ENCODE measurements at places on chromosomes 5 and 9.
A peak's percentile ranks its signal among the peaks of the same experiment; 100 is the strongest.

GRCh38 chr9:8857068-8857925, 1057.7 kb upstream of the DMAC1 start:
- DNase-seq, result no peak

DNA sequence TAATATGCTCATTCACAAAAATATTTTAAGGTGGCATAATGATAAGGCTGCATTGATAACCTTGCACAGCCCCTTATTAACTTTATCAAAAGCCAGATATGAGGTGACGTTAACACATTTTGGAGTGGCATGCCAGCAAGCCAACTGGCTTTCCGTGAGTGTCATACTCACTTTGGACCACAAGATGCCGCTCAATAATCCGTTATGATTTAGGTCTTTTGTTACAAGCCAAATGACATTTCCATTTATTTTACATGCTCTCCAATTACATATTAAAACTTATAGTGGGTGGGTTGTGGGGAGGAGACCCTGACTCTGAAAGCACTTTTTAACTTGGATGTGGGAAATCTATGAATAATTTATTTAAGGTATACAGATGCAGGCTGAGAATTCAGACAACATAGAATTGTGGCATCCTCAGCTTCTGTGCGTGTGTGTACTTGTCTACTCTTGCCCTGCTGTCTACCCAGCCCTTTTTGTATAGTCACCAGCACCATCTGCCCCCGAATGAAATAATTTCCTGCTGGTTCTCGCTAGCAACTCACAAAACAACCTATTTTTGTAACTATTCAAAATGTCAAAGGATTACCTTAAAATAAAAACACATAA, 305.1 kb downstream of the PSAT1 start:
- DNase-seq, result no peak

GRCh38 chr9:112149211-112149610, 25.9 kb downstream of the SUSD1 start:
- no peak for DNase-seq

DNA sequence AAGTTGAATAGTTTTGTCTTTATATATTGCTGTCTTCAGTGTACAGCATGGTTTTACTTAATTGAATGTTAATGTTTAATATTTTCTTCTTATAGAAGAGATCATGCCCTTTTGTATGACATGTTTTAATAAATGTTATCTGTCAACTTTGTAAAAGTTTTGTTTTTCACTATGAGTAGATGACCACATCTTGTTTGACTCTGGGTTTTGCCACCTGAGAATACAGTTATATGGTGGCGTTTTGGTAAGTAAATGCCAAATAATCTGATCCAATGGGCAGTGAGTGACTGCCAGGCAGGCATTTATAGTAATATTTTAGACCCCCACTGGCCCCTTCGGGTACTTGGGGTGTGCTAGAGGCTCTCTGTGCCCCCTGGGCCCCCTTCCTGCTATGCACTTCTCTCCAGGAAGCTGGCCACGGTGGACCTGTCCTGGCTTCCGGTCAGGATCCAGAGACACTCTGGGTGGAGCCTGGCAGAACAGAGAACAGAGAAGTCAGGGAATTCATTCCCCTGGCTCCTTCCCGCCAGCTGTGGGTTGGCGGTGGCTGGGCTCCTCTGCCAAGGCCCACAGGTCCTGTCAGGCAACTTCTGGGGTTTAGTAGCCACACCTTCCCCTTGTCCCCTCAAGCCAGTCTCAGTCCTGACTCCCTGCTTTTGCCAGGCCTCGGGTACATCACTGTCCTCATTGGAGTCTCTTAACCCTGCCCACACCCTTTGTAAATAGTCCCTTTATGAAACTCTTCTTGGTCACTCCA, 22.2 kb upstream of the ZBTB34 start:
- no peak for DNase-seq

GRCh38 chr5:81303563-81303962, 2.2 kb downstream of the ZCCHC9 start:
- DNase-seq, result no peak

- no peak for DNase-seq
These were observed 101.4 kb downstream of the TSSK1B start for GRCh38 chr5:113333411-113333810.

- no peak for DNase-seq
These were observed 174.0 kb downstream of the ARHGAP26 start for GRCh38 chr5:142944140-142944539.

GRCh38 chr5:173859408-173860159, 28.6 kb upstream of the CPEB4 start:
- no peak for DNase-seq

DNA sequence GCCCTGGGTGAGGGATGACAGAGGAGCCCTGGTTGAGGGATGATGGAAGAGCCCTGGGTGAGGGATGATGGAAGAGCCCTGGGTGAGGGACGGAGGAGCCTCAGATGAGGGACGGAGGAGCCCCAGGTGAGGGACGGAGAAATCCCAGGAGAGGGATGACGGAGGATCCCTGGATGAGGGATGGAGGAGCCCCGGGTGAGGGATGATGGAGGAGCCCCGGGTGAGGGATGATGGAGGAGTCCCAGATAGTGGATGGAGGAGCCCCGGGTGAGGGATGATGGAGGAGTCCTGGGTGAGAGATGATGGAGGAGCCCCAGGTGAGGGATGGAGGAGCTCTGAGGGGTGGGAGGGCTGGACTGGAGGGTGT, 10.9 kb downstream of the PHF2 start:
- no peak for DNase-seq

DNA sequence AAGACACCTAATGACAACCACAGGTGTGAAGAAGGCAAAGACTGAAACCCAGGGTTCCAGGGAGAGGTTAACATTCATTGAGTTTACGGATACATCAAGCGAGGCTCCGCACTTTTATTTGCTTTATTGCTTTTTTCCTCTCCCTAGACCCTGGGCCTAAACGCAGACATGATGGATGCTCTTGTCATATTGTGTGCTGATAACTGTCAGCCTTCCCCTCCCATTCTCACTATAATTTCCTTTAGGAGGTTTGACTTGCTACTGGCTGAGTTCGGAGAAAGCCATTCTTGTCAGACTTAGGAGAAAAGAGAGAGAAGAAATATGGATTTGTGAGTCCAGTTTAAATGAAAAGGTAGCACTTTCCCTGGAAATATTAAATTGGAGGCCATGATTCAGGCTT, 471.6 kb downstream of the DNAH5 start:
- DNase-seq, result no peak

DNA sequence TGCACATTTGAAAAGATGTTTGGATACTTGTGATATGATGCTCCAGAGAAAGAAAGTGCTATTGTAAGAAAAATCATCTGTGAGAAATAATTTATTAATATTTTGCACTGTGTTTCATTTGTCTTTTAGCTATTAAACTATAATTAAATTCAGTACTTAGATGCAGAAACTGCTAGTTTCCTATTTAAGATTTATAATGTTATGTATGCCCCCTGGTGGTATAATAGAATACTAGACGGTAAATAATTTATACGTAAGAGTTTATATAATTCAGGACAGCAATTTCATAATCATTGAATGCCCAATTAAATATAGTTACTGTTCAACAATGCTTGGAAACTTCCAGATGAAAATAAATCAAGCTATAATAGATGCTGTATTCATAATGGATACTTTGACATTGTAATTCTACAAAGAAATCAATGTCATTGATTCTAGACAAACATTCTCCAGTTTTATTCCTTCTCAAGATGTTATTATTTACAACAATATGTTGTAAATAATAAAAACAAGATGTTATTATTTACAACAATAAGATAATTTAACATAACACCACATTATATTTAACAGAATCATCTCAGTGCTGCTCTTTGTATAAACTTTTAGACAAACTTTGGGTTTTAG, 101.0 kb downstream of the TMEM232 start:
- DNase-seq, result no peak

DNA sequence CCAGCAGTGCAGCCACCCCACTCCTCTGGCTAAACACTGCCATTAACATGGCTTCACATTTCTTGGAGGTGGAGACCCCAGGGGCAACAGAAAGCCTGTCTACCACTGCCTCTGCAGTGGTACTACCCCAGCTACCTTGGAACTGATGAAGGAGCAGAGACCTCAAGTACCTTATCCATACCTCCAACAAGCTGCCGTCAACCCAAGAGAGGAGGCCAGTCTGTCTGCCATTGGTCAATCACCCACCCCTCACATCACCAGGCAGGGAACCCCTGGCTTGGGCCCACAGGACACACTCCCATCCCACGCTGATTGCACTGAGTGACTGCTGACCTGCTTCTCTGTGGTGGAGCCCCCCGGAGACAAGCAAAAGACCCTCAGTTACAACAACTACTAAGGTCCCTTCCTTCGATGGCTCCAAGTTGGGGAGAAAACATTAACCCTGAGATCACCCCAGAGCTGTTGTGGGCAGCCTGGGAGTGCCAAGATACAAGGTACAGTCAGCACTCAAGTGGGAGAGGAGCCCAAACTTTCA, 5.6 kb downstream of the IFNA14 start:
- DNase-seq, result no peak

- no peak for DNase-seq
These were observed 39.3 kb upstream of the ORM1 start for GRCh38 chr9:114283551-114284111.

DNA sequence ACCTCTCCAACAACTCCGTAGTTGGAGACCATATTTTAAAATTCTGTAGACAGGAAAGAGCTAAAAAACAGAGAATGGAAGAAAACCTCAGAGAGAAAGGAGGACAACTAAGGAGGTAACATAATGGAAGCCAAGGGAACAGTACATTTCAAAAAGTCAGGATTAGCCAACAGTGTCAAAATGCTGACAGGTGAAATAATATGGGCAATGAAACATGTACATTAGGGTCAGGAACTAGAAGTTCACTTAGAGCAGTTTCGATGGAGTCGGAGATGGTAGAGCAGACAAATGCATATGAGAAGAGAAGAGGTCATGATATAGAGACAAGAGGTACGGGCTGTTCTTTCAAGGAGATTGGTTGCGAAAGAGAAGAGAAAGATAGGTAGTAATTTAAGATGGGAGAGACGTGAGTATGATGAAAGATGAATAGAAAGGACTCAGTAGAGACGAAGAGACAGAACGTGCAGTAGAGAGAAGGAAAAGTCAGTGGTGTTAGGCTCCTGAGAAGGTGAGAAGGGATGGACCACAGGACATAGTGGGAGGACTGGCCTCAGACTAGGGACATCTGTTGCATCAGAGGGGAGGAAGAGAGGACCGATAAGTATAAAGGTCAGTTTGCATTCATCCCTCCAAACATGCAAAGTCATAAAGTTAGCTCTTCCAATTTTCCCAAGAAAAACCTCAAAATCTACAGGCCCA, 25.6 kb downstream of the NRG2 start:
- no peak for DNase-seq

- DNase-seq, result no peak
These were observed 51.1 kb downstream of the PSMB7 start for GRCh38 chr9:124364141-124364540.

- no peak for DNase-seq
These were observed 75.7 kb upstream of the OR2K2 start for GRCh38 chr9:111405701-111406100.

DNA sequence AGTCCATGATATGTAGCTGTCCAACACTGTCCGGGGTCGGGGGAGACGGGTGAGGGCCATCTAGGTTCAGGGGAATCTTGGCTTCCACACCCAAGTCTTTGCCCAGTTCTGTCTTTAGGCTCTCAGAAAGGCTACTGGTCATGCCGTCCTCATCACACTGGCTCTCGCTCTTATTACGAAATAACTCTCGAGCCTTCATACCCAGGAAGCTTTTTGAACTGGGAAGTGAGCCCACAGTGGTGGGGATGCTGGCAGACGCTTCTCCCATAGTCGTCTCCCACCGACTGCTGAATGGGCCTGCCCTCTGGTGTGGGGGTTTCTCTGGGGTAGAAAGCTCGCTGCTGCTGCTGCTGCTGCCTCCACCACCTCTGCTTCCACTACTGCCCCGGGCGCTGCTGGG, 17.6 kb downstream of the SPACA9 start:
- DNase-seq, result no peak

- no peak for DNase-seq
These were observed 59.4 kb downstream of the ALDH1A1 start for GRCh38 chr9:72893437-72893836.

GRCh38 chr9:114278881-114279570, 43.9 kb upstream of the ORM1 start:
- no peak for DNase-seq

DNA sequence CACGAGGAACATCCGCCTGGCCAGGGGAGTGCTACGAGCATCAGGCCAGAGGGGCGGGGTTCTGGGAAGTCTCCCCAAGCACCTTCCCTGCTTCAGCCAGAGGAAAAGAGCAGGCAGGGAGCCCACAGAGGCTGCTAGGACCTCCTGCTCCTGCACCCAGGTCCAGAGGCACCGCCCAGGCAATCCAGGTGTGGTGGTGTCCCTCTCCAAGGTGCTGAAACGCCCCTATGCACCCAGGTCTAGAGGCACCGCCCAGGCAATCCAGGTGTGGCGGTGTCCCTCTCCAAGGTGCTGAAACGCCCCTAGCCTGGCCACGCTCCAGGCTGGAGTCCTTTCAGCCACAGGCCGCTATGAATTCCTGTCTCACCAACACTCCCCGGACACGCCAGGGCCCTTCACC, 10.7 kb upstream of the UBAC1 start:
- peak; percentile 27 for DNase-seq

GRCh38 chr5:1883925-1884677, 1.4 kb upstream of the IRX4 start:
- no peak for DNase-seq

DNA sequence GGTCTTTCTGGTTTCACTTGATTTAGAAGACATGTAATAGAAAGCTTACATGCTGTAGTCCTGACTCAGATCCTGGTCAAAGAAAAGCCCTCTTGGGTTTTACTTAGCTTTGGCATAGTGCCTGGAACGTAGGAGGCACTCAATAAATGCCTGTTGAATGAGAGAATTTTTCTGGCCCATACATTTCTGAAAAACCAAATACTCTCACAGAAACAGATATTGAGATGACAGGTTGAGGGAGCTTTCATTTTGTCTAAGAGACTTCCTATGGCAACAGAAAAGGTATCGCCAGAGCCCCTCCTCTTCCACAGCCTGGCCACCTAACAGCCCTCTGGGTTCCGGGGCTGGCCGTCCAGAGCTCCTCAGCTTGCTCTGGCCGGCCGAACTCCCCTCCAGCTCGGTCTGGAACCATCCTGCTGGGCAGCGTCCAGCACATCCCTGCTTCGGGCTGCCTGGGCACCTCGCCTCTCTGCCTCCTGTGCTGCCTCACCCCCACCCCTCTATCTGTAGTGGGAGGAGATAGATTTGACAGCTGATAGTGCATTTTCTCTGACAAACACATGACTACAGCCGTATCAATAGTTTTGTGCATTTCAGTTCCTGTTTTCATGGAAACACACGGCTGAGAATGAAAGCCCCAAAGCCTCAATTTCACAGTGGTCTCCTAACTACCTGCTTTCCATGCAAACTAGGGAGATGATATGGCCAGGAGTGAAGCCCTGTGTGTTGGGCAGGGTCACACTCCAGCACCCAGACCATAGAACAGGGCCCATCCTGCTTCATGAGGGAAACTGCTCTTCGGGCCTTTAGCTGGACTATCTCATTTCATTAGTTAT, 1.1 kb downstream of the IL4 start:
- DNase-seq, result no peak

DNA sequence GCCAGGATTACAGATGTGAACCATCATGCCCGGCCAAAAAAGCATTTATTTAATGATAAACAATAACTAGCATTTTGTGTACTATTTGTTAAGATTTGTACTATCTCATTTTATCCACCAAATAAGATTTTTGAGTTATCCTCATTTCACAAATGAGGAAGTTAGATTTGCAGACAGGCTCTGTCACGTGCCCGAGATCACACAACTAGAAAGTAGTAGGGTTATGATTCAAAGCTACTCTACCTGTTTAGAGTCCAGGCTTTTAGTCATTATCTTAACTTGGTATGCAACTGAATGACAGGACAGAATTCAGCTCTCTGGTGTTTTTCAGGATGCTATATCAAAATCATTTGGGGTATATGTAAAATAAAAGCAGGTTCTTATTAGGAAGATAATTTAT, 20.5 kb downstream of the RANBP17 start:
- no peak for DNase-seq

Data from activated gamma-delta T cell treated with Interleukin-2 at 50 U/mL for 16 hours (primary cell).